ENCODE measurements at places on chromosomes 7 and 10.
A peak's percentile ranks its signal among the peaks of the same experiment; 100 is the strongest.

- peak; percentile 43 for DNase-seq
Measured at GRCh38 chr7:38160003-38160571, 18.0 kb upstream of the STARD3NL start.

GRCh38 chr10:61346796-61347413 lies 106.3 kb downstream of the TMEM26 start:
- DNase-seq, result no peak

DNA sequence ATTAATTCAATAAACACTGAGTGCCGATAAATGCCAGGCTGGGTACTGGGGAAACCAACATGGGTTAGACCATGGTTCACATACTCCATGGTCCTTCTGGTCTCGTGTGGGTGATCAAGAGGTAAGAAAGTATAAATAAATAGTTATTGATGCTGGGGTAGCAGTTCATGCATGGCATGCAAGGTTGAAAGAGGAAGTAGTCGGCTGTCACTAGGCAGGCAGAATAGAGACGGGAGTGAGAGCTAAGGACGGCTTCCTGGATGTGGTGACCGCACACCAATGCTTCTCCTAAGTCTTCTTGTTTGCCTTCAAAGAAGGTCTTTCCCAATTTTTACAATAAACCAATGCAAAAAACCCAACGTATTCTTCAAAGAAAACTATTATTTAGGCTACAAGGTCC lies 208.6 kb downstream of the ADAM12 start:
- DNase-seq, result no peak

GRCh38 chr10:62264702-62265436 lies 3.8 kb downstream of the RTKN2 start:
- peak; percentile 83 for DNase-seq

GRCh38 chr7:157619753-157620525 lies 283.1 kb downstream of the DNAJB6 start:
- DNase-seq, result no peak

DNA sequence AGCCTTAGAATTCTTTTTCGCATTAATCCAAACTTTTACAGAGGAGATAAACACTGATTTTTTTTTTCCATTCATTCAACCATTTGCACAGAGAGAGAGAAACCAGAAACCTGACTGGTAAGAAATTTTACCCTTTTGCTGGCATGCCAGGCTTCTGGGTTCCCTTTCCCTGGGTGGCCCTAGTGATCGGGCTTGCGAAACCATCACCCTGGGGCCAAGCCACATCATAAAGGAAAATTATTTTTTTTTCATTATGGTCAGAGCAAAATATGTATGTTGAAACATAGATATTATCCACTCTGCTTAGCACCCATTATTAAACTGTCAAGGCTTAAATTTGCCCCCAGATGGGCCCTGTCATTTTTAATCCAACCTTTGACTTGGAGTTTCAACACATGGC lies 55.4 kb upstream of the INHBA start:
- DNase-seq, result no peak

DNA sequence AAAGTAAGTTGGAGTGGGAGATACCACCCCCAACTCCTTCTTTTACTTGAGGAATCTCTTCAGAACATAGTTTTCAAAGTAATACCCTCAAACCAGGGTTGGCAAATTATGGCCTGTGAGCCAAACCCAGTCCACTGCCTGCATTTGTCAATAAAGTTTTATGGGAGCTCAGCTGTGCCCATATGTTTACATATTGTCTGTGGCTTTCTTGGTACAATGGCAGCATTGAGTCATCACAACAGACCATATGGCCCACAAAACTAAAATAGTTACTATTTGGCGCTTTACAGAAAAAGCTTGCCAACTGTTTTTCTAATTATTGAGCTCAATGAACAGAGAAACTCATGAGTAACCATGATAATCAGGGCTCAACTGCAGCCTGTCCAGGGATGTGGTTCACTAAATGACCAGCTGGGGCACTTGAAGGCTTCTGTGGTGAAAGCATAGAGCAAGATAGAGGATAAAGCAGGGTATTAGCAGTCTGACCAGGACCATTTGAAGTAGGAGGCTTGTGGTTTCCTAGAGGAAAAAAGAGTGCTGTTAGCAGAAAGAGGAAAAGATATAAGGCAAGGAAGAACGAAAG lies 196.0 kb upstream of the GRB10 start:
- DNase-seq, result peak; percentile 37

DNA sequence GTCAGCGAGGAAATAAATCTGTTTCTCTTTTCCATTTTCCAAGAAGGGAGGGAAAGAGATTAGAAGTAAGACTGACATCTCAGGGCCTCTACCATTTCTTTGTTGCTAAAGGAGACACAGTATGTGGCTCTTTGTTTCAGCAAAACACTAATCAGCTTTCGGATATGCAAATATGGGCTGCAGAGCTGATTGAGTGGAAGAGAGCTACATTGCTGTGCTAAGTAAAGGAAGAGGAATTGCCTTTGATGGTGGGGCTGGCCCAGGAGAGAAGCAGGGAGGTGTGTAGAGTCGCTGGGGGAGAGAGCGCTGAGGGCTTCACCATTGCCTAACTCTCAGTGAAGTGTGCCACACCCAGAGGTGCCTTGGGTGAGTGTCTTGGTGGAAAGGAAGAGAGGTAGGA lies 284.8 kb downstream of the SDK1 start:
- no peak for DNase-seq

DNA sequence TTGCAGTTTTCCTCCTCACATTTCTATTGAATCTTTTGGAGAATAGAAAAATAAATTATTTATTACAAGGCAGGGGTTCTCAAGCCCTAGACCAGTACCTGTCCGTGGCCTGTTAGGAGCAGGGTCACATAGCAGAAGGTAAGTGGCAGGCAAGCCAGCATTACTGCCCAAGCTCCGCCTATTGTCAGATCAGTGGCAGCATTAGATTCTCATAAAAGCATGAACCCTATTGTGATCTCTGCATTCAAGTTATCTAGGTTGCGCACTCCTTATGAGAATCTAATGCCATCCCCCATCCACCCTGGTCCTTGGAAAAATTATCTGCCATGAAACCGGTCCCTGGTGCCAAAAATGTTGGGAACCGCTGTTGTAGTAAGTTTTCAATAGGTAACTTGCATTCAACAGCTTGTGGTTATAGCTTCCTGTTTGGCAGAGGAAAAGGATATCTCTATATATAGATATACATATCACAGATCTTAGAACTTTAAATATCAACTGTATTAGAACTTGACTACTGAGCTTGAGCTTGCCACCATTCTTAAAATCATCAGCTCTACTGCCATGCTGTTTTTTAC lies 165.1 kb downstream of the AHR start:
- no peak for DNase-seq

GRCh38 chr7:54888067-54888733 lies 129.2 kb upstream of the SEC61G start:
- peak; percentile 60 for DNase-seq

DNA sequence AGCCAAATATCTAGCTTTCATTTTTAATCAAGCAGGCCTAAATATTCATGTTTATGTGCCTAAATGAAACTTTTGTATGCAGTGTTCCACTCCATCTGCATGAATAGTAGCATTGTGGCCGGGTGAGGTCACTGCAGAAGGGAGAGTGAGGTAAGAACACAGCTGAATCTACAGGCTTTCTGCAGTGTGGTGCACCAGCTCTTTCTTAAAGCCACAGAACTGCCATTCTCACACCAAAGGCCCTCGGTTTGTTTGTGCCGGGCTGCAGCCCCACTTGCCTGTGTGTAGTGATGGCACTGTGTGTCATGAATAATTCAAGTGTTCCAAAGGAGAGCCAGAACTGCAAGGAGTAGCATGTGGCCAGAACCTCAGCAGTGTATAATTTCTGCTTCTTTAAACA lies 204.1 kb downstream of the TRIL start:
- peak; percentile 39 for DNase-seq

GRCh38 chr10:126175641-126176262 lies 212.5 kb downstream of the ADAM12 start:
- DNase-seq, result no peak

DNA sequence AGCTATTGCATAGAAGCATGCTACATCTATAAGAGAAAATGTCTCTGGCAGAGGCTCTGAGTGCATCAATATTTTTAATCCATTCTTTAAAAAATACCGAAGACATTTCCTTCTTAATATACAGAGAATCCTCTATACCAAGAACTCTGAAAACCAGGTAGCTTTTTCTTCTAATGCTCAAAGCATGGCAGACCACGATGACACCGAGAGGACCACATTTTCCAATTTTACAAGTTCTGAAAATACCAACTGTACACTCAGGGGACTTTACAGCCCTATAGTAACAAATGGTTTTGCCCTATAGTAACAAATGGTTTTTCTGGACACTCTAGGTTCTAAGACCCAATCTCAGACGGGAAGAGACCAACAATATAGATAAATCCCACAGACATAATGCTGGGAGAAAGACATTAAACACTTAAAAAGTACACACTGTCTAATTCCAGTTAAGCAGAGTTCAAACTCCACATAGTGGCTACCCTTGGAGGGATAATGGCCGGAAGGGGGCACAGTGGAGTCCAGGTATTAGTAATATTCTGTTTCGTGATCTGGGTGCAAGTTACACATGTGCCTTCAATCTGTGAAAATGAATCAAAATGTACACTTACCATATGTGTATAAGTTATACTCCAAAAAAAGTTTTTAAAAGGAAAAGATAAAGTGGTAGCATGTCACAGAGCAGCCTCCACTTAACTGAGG lies 26.2 kb downstream of the CCDC6 start:
- DNase-seq, result no peak

- no peak for DNase-seq
Measured at GRCh38 chr10:123357421-123357930, 203.3 kb downstream of the BUB3 start.

DNA sequence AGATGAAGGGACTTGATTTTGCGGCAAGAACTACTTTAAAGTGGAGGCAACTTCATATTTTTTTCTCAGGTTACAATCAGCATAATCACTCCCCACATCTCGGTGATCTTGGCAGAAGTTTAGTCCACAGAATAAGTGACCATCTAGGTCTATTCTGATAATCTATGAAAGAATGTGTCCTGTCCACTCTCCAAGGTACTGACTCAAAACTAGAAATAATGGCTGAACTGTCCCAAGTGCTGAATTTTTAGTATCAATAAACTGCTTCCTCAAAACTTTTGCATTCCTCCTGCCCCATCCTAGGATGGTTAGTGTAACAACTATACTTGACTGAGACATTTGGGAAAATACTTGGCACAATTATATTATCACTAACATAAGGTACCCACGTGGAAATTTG lies 10.9 kb upstream of the CHRM2 start:
- DNase-seq, result no peak

DNA sequence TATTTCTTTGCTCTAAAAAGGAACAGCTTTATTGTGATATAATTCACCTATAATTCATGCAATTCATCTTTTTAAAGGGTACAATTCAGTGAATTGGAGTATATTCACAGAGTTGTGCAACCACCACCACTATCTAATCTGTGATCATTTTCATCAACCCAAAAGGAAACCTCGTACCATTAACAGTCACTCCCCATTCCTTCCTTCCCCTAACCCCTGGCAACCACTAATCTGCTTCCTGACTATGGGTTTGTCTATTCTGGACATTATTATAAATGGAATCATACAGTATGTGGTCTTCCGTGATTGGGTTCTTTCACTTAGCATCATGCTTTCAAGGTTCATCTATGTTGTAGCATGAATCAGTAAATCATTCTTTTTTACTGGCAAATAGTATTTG lies 52.3 kb downstream of the MKI67 start:
- no peak for DNase-seq

DNA sequence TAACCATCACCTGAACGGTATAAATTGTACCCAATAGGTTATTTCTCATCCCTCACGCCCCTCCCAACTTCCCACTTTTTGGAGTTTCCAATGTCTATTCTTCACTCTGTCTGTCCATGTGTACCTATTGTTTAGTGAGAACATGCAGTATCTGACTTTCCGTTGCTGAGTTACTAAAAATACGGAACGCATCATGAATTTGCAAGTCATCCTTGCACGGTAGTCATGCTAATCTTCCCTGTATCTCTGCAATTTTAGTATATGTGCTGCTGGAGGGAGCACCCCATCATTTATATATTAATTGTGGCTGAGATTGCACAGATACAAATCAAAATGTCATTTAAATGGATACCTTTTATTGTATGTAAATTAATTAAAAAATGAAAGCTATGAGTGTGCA lies 75.7 kb upstream of the SFMBT2 start:
- DNase-seq, result no peak

DNA sequence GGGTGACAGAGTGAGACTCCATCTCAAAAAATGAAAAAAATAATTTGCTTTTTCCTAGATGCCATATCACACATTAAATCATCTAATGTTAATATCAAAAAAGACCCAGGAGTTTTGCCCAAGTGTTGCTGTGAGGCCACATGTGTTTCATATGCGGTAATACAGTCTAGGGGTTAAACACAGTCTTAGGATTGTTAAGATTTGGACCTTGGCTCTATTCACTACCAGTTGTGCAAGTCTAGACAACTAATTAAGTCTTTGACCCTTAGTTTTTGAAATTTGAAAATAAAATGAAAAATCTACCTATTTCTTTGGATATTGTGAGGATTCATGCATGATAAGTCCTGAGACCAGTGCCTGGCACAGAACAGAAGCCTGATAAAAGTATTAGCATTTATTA lies 14.9 kb upstream of the MALRD1 start:
- DNase-seq, result no peak

DNA sequence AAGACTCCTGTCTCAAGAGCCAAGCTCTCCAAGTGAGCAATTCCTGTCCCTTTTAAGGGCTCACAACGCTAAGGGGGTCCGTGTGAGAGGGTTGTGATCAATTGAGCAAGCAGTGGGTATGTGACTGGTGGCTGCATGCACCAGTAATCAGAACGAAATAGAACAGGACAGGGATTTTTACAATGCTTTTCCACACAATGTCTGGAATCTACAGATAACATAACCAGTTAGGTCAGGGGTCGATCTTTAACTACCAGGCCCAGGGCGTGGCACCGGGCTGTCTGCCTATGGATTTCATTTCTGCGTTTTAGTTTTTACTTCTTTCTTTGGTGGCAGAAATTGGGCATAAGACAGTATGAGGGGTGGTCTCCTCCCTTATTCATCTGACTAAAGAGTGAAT lies 54.9 kb upstream of the SP4 start:
- DNase-seq, result no peak

DNA sequence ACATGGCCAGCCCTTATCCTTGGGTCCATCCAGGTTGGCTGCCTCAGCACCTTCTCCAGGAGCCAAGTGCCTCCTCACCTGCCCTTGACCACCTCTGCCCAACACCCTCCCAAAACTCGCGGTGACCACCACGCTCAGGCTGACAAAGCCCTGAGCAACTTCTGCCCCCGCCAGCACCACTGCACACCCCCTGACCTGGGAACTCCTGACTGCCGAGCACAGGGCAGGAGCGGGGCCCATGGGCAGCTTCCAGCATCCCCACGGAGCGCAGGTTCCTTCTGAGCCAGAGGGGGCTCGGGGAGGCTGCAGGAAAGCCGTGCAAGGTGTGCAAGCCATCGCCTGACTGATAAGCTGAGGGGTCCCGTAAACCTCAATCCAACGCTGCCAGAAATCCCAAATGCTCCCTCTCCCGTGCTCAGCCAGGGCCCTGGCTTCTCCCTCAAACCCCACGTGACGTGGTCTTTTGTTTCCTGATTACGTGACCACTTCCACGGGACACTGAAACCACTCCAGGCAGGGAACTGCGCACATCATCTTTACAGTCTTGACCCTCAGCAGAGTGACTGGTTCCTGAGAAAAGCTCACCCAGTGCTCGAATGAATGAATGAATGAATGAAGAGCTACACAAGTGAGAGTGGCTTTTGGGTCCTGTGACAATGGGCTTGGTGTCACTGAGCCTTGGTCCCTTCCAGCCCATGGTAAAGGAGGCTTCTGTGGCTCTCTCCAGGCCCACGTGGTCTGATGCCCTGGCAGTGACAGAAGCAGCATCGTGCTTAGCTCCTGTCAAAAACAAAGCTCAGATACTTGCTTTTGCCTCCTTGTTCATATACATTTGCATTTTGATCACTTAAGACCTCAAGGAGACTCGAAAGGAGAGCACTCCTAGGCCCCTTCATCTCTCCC lies 249.8 kb upstream of the PPP2R2D start:
- no peak for DNase-seq
